ENCODE measurements at places on chromosomes 16 and 17.
A peak's percentile ranks its signal among the peaks of the same experiment; 100 is the strongest.

DNA sequence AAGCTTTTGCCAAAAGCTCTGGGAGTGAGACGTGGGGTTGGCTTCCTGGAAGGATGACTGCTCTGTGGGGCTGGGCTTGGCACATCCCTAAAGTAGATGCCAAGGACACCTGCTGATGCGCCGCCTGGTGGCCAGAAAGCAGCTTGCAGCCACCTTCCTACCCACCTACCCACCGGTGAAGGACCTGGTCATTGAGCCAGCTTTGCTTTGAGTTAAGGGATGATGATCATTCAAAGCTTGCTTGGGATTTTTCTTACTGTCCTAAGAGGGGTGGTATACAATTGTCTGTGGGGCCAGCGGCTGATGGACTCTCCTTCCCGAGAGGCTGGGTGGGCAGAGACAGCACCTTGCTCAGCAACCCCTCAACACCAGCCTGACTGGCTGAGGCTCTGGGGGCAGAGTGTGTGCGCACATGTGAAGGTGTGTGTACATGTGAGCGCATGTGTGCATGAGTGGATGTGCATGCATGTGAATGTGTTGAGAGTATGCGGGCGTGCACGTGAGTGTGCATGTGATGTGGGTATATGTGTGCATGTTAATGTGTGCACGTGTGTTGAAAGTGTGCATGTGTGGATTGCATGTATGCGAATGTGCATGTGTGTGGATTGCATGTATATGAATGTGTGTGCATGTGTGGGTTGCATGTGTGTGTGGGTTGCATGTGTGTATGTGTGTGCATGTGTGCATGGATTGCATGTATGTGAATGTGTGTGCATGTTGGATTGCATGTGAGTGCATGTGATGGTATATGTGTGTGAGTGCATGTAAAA lies 18.6 kb downstream of the C1QTNF1 start:
- no peak overlapping the region for H3K27ac ChIP-seq
- no peaks in the 10 kb centered on the region for H3K4me1 ChIP-seq
- H3K27me3 ChIP-seq = no peaks in the 10 kb centered on the region
- peak; percentile 52 for DNase-seq
- H3K36me3 ChIP-seq = no peaks in the 10 kb centered on the region

- H3K4me1 ChIP-seq = no peaks in the 10 kb centered on the region
- H3K27me3 ChIP-seq = no peaks in the 10 kb centered on the region
- no peaks in the 10 kb centered on the region for H3K36me3 ChIP-seq
- no peak overlapping the region for H3K27ac ChIP-seq
Measured at GRCh38 chr16:770411-770810, 9.9 kb downstream of the MSLN start.

GRCh38 chr17:56638591-56639051 lies 45.1 kb downstream of the NOG start:
- no peak overlapping the region for H3K27ac ChIP-seq
- H3K4me1 ChIP-seq = peaks cover 3% of the 10 kb centered on the region
- H3K27me3 ChIP-seq = no peaks in the 10 kb centered on the region
- H3K36me3 ChIP-seq = no peaks in the 10 kb centered on the region

- peaks cover 10% of the 10 kb centered on the region for H3K36me3 ChIP-seq
- H3K27ac ChIP-seq = peak overlapping the region; percentile 77
- H3K4me3 ChIP-seq = peak overlapping the region; percentile 79
Measured at GRCh38 chr16:58197314-58198012, 443 bp downstream of the CSNK2A2 start.

GRCh38 chr17:44548376-44549230 lies 8.7 kb upstream of the FZD2 start:
- no peak overlapping the region for H3K27ac ChIP-seq
- no peaks in the 10 kb centered on the region for H3K27me3 ChIP-seq
- no peak overlapping the region for H3K4me3 ChIP-seq

DNA sequence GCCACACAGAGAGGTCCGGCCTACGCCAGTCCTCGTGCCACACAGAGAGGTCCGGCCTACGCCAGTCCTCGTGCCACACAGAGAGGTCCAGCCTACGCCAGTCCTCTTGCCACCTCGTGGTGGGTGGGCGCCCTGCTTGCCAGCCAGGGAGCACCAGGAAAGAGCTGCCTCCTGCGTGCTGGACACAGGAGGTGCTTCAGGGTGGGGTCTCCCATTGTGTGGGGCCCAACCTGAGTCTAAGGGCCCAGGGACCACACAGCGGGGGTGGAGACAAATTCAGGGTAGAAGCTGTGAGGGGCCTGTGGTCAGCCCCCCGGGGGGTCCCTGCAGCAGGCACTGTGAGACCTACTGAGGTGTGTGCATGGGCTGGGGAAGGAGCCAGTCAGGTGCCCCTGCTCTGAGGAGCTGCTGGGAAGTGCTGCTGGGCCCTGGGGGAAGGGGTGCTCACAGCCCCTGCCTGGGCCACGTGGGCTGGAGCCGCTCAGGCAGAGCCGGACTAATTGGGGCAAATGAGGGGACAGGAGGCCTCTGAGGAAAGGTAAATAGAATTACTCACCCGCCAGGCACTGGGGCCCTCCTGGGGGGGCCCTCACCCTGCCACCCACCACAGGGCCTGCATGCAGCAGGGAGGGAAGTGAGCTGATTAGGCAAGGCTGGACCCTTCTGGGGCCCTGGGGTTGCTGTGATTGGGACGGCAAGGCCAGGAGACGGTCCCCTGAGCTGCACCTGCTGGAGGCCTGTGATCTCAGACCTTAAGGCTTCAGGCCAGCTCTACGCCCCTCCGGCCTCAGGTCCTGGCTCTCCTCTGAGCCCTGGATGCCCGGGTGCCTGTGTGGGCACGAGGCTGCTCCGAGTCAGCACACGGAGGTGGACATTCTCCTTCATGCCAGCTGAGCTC lies 11.0 kb downstream of the GCGR start:
- no peak overlapping the region for H3K4me3 ChIP-seq
- peaks cover 3% of the 10 kb centered on the region for H3K27me3 ChIP-seq
- H3K36me3 ChIP-seq = no peaks in the 10 kb centered on the region
- H3K27ac ChIP-seq = no peak overlapping the region
- H3K4me1 ChIP-seq = no peaks in the 10 kb centered on the region

DNA sequence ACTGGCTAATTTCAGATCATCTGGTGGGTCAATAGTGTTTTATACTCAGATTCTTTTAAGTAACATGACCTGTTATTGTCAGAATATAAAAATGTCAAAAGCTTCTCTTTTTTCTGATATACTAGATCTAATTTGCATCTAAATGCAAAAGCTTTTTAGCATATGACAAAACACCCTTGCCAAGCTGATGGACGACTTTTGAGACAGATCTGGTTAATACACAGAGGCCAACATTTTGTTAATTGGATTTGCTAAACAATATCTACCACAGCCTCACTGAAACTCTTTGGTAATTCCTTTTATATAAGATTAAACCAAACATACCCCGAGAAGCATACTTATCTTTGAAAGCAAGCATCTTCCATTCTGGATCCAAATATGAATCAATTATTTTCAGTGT lies 10.3 kb upstream of the NOL11 start:
- H3K4me1 ChIP-seq = no peaks in the 10 kb centered on the region
- H3K4me3 ChIP-seq = no peak overlapping the region
- H3K27me3 ChIP-seq = no peaks in the 10 kb centered on the region
- DNase-seq = no peak
- no peaks in the 10 kb centered on the region for H3K36me3 ChIP-seq
- H3K27ac ChIP-seq = no peak overlapping the region

DNA sequence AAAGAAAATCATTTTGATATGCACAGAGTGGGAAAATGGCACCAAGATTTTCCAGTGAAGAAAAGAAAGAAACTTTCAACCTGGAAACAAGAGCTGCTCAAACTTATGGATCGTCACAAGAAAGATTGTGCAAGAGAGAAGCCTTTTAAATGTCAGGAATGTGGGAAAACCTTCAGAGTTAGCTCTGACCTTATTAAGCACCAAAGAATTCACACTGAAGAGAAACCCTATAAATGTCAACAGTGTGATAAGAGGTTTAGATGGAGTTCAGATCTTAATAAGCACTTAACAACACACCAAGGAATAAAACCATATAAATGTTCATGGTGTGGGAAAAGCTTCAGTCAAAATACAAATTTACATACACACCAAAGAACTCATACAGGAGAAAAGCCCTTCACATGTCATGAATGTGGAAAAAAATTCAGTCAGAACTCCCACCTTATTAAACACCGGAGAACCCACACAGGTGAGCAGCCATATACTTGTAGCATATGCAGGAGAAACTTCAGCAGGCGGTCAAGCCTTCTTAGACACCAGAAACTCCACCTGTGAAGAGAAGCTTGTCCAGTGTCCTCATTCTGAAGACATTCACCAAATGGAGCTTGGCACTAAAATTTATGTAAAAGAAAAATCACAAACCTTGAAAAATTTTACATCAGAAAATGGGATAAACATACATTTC lies 12.2 kb downstream of the ZNF75A start:
- H3K27ac ChIP-seq = no peak overlapping the region
- H3K27me3 ChIP-seq = no peaks in the 10 kb centered on the region
- no peaks in the 10 kb centered on the region for H3K4me1 ChIP-seq
- H3K4me3 ChIP-seq = no peak overlapping the region
- peaks cover 54% of the 10 kb centered on the region for H3K36me3 ChIP-seq

GRCh38 chr16:81457326-81458133 lies 12.9 kb downstream of the CMIP start:
- peak; percentile 49 for DNase-seq
- peaks cover 10% of the 10 kb centered on the region for H3K4me1 ChIP-seq
- no peaks in the 10 kb centered on the region for H3K27me3 ChIP-seq
- H3K4me3 ChIP-seq = no peak overlapping the region

DNA sequence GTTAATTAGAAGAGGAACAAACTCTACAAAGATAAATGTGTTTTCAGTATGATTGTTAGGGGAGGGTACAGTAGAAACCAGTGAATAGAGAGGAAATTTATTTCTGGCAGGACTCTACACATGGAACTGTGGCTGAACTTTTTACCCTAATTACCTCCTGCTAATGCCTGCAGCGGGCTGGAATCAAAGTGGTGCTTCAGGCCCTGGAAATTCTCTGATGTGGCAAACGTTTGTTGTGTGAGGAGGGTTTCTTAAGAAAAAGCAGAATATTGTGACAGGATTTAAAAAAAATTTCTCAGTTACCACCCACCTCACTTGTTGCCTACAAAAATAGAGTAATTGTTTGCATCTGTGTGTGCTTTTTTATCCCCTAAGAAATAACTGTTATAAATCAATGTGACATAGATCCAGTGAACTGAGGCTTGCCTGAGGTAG lies 154.5 kb downstream of the BCAS3 start:
- no peak for DNase-seq
- H3K27ac ChIP-seq = no peak overlapping the region
- no peaks in the 10 kb centered on the region for H3K27me3 ChIP-seq
- H3K36me3 ChIP-seq = no peaks in the 10 kb centered on the region
- no peak overlapping the region for H3K4me3 ChIP-seq
- no peaks in the 10 kb centered on the region for H3K4me1 ChIP-seq

DNA sequence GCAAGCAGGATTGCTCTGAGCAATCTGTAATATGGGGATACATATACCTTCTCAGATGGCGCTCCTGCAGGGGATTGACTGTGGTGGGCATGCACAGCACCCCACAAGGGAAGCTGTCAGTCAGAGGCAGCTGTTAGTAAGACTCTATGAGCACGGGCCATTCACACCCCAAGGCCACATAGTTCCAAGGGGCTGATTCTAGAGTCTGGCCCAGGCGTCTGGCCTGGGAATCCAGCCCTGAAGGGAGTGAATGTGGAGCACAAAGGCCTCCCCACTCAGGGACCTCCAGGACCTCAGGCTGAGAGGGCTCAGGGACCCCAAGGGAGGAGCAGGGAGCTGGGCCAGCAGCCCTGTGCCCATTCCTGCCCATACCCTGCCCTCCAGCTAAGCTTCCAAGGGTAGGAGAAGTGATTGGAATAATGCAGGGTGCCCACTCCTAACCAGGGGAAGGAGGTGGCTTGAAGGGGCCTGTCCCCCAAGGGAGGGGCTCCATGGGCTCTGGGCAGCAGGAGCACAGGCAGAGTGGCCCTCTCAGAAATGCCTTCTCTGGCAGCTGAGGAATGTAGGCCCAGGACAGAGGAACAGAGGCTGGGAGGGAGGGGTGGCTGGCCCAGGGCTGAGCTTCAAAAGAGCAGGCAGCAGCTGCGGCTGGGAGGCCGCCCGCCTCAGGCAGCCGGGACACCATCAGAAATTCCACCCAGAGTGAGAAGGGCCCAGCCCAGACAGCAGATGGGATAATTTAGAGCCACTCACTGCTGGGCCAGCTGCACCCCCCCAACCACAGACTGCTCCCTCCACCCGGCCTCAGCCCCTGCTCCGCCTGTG lies 48.9 kb upstream of the MRPS23 start:
- H3K36me3 ChIP-seq = no peaks in the 10 kb centered on the region
- no peak for DNase-seq
- H3K27ac ChIP-seq = no peak overlapping the region
- no peak overlapping the region for H3K4me3 ChIP-seq
- H3K27me3 ChIP-seq = no peaks in the 10 kb centered on the region

GRCh38 chr17:66715745-66716156 lies 119.2 kb upstream of the CACNG5 start:
- H3K27ac ChIP-seq = no peak overlapping the region
- H3K4me3 ChIP-seq = no peak overlapping the region
- DNase-seq = peak; percentile 55
- no peaks in the 10 kb centered on the region for H3K36me3 ChIP-seq
- H3K27me3 ChIP-seq = no peaks in the 10 kb centered on the region

- H3K27me3 ChIP-seq = no peaks in the 10 kb centered on the region
- H3K4me3 ChIP-seq = no peak overlapping the region
- no peak overlapping the region for H3K27ac ChIP-seq
Measured at GRCh38 chr17:72775919-72776318, 316.6 kb downstream of the SLC39A11 start.

GRCh38 chr16:4376126-4376892 lies 4.7 kb downstream of the VASN start:
- H3K4me3 ChIP-seq = no peak overlapping the region
- no peak overlapping the region for H3K27ac ChIP-seq
- peaks cover 8% of the 10 kb centered on the region for H3K27me3 ChIP-seq
- no peak for DNase-seq
- no peaks in the 10 kb centered on the region for H3K36me3 ChIP-seq

DNA sequence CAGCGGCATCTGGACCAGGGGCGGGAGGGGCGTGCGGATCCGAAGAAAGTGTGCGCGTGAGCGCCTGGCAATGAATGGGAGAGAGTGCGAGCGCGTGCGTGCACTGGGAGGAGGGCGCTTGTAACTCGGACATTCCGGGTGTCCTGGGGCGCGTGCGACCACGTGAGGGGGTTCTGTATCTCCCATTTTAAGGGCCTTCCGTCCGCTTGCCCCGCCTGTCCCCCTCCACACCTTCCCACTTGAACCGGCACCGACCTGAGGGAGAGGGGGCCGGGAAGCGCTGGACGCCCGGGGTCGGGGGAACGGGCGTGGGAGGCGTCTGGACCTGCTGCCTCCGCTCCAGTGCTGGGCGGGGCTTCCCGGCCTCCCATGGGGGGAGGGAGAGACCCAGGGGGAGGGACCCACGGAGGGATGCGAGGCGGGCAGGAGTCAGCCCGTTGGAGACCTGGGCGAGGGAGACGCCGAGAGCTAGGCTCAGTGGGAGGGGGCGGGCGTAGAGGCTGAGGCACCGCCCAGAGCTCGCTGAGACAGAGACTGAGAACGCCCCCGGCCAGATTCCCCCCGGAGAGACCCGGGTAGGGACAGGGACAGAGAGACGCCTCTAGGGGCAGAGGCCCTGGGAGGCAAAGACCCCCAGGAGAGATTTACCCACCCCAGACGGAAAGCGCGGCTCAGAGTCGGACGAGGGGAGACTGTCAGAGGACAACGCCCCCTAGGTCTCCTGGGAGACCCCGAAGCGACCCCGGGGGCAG lies at the start of gene KREMEN2:
KREMEN2 (plus strand) TSS at position 553 of the 752 bp plus-strand sequence. CDS start 246 bp downstream, outside the sequence.
- no peaks in the 10 kb centered on the region for H3K36me3 ChIP-seq
- H3K27me3 ChIP-seq = peaks cover 71% of the 10 kb centered on the region

All from common myeloid progenitor, CD34-positive (primary cell).